ENCODE measurements at places on chromosomes 7 and 10.

GRCh38 chr7:38830826-38831225 lies 78.2 kb downstream of the VPS41 start:
- no peak for DNase-seq

- DNase-seq = no peak
Observed at GRCh38 chr7:66758950-66759628, 18.6 kb downstream of the RABGEF1 start.

DNA sequence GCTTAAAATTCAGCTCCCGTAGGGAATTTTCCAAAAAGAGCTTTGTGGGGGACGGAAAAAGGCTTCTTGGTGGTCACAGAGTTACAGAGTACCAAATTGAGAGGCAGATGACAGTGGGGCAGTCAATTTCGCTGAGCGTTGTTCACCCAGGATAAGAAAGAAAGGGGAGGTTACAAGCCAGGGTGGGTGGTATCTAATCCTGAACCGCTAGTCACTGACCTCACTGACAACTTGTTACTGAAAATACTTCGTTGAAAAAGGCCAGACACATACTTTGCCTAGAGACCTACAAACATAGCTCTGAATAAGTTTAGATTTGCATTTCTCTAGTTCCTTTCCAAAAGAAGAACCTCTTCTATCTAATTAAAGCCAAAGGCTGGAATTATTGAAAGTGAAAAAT lies at the start of gene CTNNA3:
TSS of gene CTNNA3 (minus strand) at position 167 of the 400 bp plus-strand sequence.
- DNase-seq = no peak

DNA sequence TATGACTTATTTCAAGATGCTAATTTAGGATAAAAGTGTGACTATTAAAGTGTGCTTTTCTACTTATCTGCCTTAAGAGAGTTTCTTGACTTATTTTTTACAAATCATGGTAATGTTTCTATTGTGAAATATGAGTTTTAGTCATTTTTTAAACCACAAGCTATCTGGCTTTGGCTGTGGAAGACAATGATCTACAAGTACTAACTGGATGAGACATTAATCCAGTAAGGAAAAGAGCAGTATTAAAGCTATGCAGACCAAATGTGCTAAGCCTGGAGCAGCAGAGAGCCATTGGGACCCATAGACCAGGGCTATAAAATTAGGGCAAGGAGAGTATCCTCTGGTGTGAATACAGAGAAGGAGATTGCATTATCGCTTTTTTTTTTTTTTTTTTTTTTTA lies 92.4 kb downstream of the SEMA3A start:
- no peak for DNase-seq

DNA sequence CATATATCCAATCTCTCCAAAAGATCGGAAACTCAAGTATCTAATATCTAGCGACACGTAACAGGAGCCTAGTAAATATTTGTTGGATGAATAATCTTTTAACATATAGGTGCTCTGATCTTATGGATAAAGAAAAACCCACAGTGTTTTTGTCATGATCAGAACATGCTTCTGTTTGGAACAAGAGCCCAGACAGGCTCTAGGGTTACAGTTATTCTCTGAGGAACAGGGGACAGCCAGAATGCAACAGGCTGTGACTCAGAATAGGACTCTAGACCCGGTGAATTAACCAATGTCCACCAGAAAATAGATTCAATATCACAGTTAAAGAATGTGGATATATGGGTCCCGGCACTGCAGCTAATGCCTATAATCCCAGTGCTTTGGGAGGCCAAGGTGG lies 296.1 kb upstream of the FZD8 start:
- DNase-seq = no peak

DNA sequence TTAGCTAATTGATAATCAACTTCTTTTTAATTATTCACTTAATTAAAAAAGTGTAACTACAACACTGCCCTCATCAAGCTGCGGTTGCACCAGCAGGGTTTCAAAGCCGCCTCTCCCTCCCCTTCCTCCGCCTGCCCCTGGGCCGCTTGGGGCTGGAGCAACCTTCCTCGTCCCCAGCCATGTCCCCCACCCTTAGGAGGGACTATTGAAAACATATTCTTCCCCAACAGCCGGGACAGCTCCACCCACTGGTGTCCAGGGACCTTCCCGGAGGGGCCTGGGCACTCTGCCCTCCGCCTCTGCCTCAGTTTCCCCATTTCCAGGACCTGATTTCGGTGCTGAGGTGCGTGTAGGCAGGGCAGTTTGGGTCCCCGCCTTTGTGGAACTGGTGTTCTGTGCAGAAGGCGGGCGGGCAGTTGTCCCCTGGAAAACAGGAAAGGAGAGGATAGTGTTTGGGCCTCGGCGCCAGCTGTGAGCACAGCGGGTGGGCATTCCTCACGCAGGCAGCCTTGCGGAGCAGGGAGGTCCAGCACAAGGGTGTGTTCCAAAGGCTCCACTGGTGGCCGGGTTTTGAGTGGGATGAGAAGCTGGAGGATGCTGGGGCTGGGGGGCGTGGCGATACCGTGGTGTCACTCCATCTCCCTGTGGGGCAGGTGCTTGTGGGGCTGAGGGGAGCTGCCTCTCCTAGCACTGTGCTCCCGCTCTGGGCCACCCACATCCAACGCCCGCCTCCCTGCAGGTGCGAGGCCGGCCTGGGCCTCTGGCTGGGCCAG lies 15.7 kb downstream of the UNCX start:
- DNase-seq = no peak

Data from activated CD8-positive, alpha-beta T cell treated with anti-CD3 and anti-CD28 coated beads, Interleukin-2, amount 10 ng/mL, durations not matched to agents 7 days and 5 days (primary cell).